ENCODE measurements at places on chromosomes 12 and 14.
A peak's percentile ranks its signal among the peaks of the same experiment; 100 is the strongest.

DNA sequence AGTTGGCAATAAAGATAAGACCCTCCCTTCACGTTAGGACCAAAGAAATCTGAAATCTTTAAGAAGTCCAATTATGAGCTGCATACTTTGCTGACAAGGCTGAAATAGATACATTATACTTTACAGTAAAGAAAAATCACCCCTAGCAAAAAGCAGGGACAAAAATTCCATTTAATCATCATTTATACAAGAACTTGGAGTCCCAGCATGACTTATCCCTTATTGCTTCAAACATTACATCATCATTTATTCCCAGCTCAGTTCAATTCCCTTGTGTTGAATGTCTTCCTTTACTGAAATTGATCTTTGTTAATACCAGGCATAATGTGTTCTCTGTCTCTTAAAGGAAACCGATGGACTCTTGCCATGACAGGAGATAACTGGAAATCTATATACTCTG, 449.6 kb upstream of the CCDC196 start:
- no peak for DNase-seq

DNA sequence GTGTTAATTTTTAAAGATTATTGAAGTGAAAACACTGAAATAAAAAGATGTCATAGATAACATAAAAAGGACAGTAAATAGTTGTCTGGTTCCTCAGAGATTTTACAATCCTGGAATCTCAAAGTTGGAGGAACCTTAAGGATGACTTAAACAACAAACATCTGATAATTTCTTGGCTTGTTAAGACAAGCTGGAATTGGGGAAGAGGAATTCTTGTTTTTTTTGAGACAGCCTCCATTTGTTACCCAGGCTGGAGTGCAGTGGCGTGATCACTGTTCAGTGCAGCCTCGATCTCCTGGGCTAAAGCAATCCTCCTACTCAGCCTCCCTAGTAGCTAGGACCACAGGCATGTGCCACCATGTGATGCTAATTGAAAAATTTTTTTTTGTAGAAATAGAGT, 2.3 kb downstream of the ZNF410 start:
- no peak for DNase-seq

- DNase-seq = no peak
Measured at GRCh38 chr12:69189378-69189978, 49.9 kb upstream of the CPSF6 start.

DNA sequence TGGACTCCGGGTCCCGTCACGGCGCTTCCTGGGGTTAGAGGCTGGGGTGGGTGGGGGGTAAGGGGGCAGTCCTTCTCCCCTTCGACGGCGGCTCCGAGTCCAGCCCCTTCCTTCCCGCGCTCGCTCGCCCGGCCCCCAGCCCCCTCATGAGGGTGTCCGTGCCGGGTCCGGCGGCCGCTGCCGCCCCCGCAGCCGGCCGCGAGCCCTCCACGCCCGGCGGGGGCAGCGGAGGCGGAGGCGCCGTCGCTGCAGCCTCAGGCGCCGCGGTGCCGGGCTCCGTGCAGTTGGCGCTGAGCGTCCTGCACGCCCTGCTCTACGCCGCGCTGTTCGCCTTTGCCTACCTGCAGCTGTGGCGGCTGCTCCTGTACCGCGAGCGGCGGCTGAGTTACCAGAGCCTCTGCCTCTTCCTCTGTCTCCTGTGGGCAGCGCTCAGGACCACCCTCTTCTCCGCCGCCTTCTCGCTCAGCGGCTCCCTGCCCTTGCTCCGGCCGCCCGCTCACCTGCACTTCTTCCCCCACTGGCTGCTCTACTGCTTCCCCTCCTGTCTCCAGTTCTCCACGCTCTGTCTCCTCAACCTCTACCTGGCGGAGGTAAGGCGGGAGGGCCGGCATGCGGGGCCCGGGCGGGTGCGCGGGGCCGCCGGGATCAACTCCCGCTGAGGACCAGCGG, 500 bp downstream of the GPR137C start:
- DNase-seq = peak; percentile 59

GRCh38 chr14:65502676-65503124, 90.2 kb downstream of the FUT8 start:
- DNase-seq = no peak

GRCh38 chr12:66697404-66697803, 18.5 kb upstream of the GRIP1 start:
- DNase-seq = no peak

DNA sequence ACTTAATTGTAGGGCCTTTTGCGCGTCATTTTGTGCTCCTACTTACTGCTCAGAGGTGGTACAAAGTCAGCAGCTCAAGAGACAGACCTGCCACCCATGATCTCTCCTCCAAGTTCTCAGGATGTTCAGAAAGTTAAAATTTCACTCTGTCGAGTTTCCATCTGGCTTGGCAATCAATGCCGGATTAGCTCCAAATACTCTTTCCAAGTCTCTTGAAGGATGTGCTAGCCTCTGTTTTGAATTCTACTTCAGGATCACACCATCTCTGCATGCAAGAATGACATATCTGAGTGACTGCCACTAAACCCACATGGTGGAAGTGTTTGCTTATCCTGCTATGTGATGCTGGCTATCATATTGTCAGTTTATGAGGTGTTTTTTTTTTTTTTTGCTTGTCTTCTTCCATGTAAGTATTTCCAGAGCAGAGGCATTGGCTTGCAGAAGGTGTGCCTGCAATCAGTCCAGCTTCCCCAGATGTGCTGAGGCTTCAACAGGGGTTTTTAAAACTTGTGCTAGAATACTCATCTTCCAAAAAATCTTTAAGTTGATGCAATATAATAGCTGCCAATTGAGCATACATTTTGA, 125.6 kb downstream of the RGS6 start:
- no peak for DNase-seq

DNA sequence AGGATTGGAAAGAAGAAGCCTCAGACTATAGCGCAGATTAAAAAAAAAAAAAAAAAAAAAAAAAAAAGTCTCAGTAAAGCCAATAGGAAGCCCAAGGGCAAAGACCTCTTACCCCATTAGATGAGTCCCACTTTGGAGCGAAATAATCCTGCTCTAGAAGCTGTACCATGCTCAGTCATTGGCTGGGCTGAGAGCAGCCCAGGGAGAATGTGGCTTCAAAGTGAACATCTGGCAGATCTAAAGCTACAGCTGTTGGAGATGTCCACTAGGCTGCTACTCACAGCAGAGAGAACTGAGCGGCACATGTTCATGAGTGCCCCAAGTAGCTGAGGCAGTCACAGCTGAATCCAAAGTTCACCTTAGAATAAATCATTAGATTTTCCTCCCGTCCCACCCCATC, 560.9 kb downstream of the MED13L start:
- no peak for DNase-seq

DNA sequence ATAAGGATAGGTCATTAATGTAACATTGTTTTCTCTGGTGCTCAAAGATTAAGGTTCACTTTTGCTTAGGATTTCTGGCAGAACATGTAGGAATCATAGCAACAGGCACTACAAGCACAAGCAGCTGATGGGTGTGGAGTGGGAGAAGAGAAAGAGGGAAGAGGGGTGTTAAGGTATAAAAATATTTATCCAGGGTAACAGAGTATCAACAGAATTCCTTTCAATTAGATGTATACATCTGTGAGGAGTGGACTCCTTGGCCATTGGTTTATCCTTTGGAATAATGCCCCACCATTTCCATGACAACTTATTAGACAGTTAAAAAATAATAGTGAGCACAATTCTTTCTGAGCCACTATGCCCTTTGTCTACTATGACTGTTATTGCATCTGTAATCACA, 388.3 kb upstream of the DDHD1 start:
- DNase-seq = no peak

GRCh38 chr14:24042746-24043145, 9.1 kb upstream of the CARMIL3 start:
- DNase-seq = no peak

- DNase-seq = no peak
Measured at GRCh38 chr12:57606399-57606798, 1.8 kb downstream of the DTX3 start.

DNA sequence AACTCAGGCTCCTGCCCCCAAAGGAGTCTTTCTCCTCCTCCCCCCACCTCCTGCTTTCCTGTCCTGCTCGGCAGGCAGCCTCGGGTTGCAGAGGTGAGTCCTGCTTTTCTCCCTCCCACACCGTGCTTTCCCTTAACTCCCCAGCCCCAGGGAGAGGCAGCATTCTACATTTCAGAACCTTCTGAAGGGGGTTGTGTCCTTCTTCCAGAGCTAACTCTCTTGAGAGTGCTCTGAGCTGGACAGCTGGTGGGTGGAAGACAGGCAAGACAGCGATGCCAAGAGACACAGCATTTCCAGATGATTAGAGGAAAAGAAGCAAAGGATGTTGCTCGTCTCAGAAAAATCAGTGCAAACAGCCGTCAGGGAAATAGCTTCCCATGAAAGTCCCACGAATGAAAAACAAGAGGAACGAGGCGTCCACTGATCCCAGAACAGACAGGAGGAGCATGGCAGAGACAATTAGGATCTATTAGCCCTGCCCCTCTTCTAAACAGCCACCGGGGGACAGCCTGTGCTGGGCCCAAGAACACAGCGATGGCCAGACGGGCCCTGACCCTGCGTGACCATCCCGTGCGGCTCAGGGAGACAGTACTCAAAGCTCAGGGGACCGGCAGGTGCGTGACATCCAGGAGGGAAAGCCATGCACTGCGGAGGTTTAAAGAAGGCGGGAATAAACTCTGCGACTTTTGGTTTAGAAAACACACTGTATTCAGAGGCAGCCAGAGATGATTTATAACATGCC, 216.5 kb upstream of the RTL1 start:
- DNase-seq = no peak

- DNase-seq = no peak
Measured at GRCh38 chr14:63345826-63346225, 27.1 kb upstream of the GPHB5 start.

DNA sequence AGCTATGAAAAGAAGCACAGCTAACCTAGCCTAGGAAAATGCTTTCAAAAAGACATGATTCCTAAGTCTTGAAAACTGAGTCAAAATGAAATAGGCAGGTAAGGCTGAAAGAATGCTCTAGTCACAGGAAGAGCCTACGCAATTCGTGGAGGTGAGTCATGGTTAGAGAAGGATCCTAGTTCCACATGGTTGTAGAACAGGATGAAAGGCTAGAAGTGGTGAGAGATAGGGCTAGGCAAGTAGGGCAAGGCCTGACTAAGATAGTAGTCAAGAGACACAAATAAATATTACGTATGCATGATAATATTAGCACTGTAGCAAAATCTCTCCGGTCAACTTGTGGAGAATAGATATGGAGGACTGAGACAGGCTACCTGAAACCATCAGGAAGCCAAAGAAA, 47.2 kb downstream of the PLCZ1 start:
- no peak for DNase-seq

- DNase-seq = no peak
Measured at GRCh38 chr14:32183151-32184058, 18.4 kb upstream of the RNU6-7 start.

GRCh38 chr12:5914387-5915149, 30.5 kb downstream of the ANO2 start:
- DNase-seq = no peak

DNA sequence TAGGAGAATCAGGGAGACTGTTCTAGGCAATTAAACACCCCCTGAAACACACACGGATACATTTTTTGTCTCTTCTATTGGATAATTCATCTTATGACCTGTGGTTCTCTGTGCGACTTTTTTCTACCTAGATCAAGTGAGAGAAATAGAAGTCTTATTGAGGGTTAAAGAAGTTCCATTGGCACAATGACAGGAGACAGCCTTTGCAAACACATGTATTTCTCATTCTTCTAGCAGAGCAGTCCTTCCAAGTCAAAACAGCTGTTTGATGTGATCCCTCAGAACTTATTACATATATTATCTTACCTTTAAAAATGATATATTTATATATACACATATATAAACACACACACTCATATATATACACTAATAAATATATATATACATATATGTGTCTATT, 496.7 kb downstream of the SLC6A15 start:
- no peak for DNase-seq

GRCh38 chr14:103716091-103716801, 636 bp downstream of the ZFYVE21 start:
- no peak for DNase-seq

DNA sequence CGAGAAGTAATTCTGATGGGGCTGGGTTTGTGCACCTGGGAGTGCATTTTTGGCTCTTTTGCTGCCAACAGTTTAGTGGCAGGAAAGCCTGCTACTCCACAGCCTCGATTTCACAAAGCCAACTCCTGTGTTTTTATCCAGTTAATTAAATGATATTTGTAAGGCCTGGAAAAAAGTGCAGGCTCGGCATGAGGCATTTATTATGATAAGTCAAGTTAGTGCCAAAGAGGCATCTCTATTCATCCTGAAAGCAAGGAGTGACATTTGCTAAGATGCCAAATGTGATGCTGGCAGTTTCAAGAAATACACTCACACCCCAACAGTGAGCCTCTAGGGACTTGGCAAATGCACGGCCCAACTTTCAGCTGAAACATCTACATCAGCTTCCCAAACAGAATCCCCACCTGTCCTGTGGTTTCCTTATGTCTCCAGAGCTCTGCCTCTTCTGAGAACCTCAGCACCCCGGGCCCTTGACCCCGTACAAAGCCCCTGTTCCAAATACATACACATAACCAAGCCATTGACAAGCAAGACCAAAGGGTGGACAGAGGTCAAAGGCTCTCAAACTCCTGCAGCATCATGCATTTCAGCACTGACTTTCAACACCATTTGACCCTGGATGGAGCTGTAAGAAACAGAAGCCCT, 955.1 kb upstream of the TMEM132C start:
- no peak for DNase-seq

GRCh38 chr12:6819106-6820030, 2.3 kb upstream of the GPR162 start:
- no peak for DNase-seq

GRCh38 chr14:69291891-69292561, 32.1 kb downstream of the GALNT16 start:
- no peak for DNase-seq

All from WTC11 (cell line).